ENCODE measurements at places on chromosomes 5 and 9.

- DNase-seq = no peak
Measured at GRCh38 chr5:83306572-83307241, 164.8 kb upstream of the VCAN start.

- DNase-seq = no peak
Measured at GRCh38 chr5:148443998-148444397, 60.2 kb downstream of the FBXO38 start.

- DNase-seq = no peak
Measured at GRCh38 chr9:115733318-115734110, 420.1 kb upstream of the PAPPA start.

DNA sequence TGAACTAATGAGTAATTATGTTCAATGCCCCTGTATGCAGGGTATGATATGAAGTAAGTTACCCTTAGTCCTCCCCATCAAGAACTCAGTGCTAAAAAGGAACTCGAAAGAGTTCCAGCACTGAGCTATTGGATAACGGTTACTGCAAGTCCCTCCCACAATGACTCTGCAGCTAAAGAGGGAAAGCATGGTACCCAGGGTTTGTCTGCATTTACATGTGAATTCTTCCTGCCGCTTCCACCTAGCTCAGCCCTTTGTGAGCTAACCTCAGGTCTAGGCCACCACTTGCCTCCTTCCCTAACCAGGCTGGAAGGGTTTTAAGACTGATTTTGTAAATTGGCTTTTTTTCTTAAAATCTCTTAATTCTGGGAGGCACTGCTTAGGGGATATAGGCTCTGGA is 376.8 kb downstream of the EBF1 start:
- no peak for DNase-seq

GRCh38 chr5:179797741-179798140 is 4.0 kb downstream of the LTC4S start:
- DNase-seq = no peak

- DNase-seq = no peak
Measured at GRCh38 chr9:127229691-127230417, 34.7 kb upstream of the GARNL3 start.

DNA sequence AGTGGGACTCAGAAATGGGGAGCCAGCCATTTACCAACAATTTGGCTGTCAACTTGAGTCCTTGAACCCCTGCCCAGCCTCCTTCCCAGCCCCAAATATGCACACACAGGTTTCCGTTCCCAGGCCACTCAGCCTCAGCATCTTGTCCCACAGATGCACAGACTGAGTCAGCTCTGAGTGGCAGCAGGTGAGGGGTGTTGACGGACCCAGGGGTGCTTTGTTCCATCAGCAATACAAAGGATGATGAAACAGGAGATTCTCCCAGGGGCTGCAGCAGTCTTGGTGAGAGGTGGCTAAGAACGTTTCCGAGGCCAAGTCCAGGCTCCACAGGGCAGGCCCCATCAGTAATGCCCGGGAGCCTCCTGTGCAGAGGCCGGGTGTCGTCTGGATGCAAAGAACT is 4.9 kb upstream of the OLFM1 start:
- no peak for DNase-seq

GRCh38 chr9:95225076-95225725 is 92.3 kb downstream of the FANCC start:
- no peak for DNase-seq

GRCh38 chr9:25917731-25918362 is 239.6 kb upstream of the TUSC1 start:
- no peak for DNase-seq

- no peak for DNase-seq
Measured at GRCh38 chr5:149363936-149364335, 6.1 kb downstream of the PCYOX1L start.

DNA sequence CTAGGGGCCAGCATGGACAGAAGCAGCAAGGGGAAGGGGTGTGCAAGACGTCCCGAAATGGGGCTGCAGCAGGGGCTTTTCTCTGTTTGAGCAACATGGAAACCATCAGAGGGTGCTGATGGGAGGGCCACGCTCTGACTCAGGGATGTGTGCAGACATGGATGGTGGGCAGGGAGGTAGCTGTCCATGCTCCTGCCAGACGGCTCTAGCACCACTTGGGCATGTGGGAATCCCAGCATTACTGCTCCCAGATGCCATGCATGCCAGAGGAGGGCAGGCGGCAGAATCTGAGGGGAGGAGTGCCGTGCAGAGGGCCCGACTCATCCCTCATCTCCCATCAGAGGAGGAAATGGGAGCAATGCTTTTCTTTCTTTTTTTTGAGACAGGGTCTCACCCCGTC is 45.6 kb upstream of the SLC25A51 start:
- no peak for DNase-seq

DNA sequence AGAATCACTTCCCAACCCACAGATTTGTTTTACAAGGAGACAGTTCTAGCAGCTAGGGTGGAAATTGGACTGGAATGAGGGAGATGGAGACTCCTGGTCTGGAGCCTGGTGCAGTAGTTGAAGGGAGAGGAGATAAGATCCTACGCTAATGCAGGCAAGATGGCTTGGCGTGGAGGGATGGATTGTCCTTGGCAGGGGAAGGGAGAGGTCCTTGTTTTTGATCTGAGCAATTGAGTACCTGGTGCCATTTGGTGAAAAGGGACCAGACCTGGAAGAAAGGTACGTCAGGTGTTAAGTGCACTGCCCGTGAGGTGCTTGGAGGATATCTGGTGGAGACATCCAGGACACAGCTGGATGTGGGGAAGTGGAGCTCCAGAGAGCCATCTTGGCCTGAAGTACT is 35.7 kb downstream of the ANGPTL2 start:
- no peak for DNase-seq

DNA sequence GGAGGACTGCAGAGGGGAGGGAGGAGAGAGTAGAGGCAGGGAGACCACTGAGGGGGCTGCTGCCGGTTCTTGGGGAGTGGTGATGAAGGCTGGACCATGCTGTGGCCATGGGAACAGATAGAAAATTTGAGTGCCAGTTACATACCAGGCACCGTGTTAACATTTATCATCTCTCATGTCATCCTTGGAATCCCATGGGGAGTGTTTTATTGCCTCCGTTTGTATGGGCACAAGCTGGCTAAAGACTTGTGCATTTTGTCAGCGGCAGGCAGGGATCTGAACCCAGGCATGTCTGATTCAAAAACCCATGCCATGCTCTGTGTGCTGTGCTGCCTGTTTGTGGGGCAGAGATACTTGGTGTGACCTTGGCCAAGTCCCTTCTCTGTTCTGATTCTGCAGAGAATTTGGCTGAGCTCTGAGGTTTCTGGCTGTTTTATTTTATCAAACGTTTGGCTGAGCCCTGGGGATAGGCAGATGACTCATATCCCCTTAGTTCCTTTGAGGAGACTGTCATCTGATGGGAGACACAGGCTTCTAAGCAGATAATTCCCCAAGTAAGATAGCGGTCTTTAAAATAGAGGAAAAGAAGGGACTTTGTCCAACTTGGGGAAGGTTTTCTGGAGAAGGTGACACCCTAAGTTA is 22.2 kb downstream of the COL27A1 start:
- no peak for DNase-seq

DNA sequence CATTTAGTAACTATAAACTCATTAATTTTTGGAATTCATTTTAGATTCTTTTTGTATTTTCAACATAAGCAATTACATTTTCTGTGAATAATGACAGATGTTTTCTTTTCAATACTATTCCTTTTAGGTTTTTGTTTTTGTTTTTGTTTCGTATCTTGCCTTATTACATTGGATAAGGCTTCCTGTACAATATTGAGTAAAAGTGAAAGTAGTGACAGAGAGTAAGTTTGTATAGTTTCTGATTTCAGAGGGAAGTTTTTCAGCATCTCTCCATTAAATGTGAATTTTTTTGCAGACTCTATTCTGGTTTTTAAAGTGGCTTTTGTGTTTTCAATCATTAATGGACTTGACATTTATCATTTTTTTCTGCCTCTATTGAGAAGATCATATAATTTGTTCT is 12.8 kb upstream of the CAMK4 start:
- no peak for DNase-seq

- peak; percentile 10 for DNase-seq
Measured at GRCh38 chr5:1827886-1828397, 26.7 kb downstream of the NDUFS6 start.

GRCh38 chr9:76423216-76424177 is 29.3 kb upstream of the RFK start:
- no peak for DNase-seq

DNA sequence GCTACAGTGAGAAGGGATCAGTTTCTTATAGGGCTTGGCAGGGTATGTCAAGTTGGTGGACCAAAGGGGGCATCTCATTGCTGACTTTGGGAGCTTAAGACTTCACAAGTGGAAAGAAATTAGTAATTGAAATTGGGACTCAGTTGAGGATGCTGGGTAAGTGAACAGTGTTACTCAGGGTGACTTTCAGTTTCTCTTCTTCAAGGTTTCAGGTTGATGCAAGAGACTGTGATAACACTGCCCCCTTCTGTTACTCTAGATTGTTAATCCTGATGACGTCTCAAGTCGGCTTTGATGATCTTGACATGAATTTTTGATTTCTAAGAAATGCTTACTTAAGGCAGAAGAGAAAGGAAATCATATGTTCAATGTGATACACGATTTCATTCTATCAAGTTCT is 21.3 kb downstream of the KCTD16 start:
- DNase-seq = no peak

DNA sequence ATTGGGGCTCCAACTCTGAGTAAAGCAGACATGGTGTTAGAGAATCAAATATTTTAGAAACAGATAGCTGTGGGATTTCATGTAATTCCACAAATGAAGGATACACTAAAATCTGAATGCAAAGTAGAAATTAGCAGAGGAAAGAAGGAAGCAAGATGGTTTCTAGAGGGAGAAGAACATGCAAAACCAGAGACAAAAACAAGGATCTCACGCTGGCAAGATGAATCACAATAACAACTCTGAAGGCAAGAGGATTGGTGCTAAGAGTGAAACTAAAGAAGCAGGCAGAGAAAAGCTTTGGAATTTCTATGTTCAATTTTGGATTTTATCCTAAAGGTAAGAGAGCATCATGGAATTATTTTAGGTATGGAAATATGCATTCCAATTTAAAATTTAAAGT is 857.2 kb upstream of the COX7C start:
- no peak for DNase-seq

GRCh38 chr9:96020792-96021550 is 145.5 kb downstream of the ERCC6L2 start:
- no peak for DNase-seq

GRCh38 chr5:151819830-151820229 is 48.1 kb downstream of the G3BP1 start:
- DNase-seq = no peak

- DNase-seq = no peak
Measured at GRCh38 chr9:21556581-21557427, 74.7 kb upstream of the IFNE start.

GRCh38 chr9:108003526-108003925 is 514.0 kb upstream of the KLF4 start:
- DNase-seq = no peak

GRCh38 chr9:69171049-69171448 is 3.0 kb upstream of the TJP2 start:
- no peak for DNase-seq

DNA sequence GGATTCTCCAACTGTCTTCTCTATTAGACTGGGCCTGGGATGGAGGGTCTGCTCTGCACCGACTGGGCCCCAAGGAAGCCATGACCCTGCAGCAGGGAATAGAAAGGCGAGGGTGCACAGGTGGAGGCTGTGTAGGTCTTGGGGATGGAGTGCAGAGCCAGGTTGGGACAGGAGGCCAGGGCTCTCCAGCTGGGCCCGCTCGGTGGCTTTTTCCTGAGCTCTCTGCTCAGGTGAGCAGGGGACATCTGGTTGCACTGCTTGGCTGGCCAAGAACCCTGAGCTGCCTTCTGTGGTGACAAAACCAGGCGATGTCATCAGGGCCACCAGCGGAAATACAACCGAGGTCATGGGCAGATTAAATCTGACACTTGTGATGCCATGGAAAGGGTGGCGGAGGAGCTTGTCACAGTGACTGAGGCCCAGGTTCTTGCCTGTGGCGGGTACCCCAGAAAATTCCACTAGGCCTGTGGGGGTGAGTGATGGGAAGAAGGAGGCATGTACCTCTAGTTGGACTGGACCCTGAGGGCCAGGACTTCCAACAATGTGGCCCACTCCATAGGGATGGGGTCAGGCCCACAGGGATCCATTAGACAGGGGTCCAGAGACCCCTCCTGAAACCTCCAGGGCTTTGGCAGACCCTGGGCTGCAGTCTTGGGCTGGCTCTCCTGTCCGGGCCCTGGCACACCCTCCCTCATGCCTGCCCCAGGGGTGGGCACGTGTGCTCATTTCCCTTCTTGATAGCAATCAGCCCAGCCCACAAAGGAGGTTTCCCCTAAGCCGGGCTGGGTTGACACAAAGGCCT is 4.4 kb upstream of the IL3 start:
- DNase-seq = peak; percentile 20

GRCh38 chr9:117548556-117548955 is 133.7 kb upstream of the ASTN2 start:
- DNase-seq = no peak

- DNase-seq = no peak
Measured at GRCh38 chr9:99127356-99128132, 22.6 kb downstream of the TGFBR1 start.

- DNase-seq = no peak
Measured at GRCh38 chr5:8686707-8687106, 817.8 kb downstream of the MTRR start.

Data from activated T-helper 1 cell treated with Interleukin-2 at 50 U/mL for 16 hours (primary cell).